ENCODE measurements at places on chromosomes 3 and 15. TPM values are rescaled to one million over a fixed set of nuclear protein-coding genes. Genes with fewer than 3 reads are reported as not detected.

IL17RC gene
- total RNA-seq, result 15.4 TPM

EFHB gene
- 0.37 TPM for total RNA-seq

MRAS gene
- total RNA-seq, result 1.6 TPM

PLS1 gene
- 12.2 TPM for total RNA-seq

GXYLT2 gene
- total RNA-seq, result 0.08 TPM

GJD2 gene
- total RNA-seq, result not detected

STRA6 gene
- not detected for total RNA-seq
